ENCODE measurements at places on chromosomes 12 and 14.

- peaks cover 9% of the 10 kb centered on the region for H3K36me3 ChIP-seq
- H3K4me1 ChIP-seq, result peaks cover 35% of the 10 kb centered on the region
- no peak overlapping the region for H3K4me3 ChIP-seq
- DNase-seq, result no peak
- H3K27ac ChIP-seq, result no peak overlapping the region
- H3K27me3 ChIP-seq, result no peaks in the 10 kb centered on the region
Observed at GRCh38 chr14:90570461-90570860, 173.6 kb downstream of the CALM1 start.

DNA sequence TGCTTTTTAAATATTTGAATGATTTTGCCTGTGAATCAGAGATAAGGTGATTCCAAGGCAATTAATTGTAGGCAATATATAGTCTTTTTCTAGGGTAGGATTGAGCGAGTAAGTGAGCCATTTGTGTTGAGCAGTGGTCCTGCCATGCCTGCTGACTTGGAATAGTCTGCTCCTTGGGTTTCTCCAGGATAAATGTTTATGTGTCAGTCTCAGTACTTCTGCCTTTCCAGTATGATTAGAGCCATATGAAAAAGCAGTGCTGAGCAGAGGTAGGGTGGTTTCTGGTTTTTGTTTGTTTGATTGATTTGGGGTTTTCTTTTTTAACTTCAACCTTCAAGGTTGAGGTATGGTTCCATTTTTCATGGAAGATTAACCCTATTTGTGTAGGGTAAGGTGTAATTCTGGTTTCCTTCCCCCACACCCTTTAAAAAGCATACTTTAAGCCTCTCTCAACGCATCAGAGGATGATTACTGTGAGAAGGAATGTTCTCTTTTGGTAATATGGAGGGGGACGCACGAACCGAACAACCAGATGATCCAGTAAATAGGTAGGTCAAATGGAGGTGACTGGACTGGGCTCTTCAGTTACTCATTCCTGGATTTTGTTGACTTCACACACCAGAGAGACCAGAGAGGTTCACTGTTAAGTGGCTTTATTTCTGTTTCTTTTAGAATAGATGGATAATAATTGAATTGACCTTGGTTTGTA, 22.7 kb downstream of the FRMD6 start:
- H3K4me1 ChIP-seq, result peaks cover 49% of the 10 kb centered on the region
- H3K27me3 ChIP-seq, result no peaks in the 10 kb centered on the region
- H3K4me3 ChIP-seq, result no peak overlapping the region
- H3K36me3 ChIP-seq, result peaks cover 3% of the 10 kb centered on the region
- no peak for DNase-seq

- peaks cover 8% of the 10 kb centered on the region for H3K4me1 ChIP-seq
- no peak overlapping the region for H3K4me3 ChIP-seq
- peaks cover 100% of the 10 kb centered on the region for H3K36me3 ChIP-seq
- peaks cover 16% of the 10 kb centered on the region for H3K27me3 ChIP-seq
Observed at GRCh38 chr12:113162102-113163029, 12.8 kb downstream of the CFAP73 start.

DNA sequence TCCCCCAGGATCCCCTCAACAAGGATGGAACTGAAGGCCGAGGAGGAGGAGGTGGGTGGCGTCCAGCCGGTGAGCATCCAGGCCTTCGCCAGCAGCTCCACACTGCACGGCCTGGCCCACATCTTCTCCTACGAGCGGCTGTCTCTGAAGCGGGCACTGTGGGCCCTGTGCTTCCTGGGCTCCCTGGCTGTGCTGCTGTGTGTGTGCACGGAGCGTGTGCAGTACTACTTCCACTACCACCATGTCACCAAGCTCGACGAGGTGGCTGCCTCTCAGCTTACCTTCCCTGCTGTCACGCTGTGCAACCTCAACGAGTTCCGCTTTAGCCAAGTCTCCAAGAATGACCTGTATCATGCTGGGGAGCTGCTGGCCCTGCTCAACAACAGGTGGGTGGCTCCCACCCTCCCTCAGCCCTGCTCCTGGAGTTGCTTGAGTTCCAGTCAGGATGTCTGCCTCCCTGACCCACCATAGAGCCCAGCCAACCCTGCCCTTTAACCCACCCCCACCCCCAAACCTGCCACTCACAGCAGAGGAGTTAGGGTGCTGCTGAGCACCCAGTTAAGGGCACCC, 1.4 kb downstream of the ASIC1 start:
- DNase-seq, result no peak
- no peak overlapping the region for H3K4me3 ChIP-seq
- no peaks in the 10 kb centered on the region for H3K36me3 ChIP-seq
- H3K4me1 ChIP-seq, result peaks cover 22% of the 10 kb centered on the region
- no peak overlapping the region for H3K27ac ChIP-seq
- H3K27me3 ChIP-seq, result peaks cover 60% of the 10 kb centered on the region

DNA sequence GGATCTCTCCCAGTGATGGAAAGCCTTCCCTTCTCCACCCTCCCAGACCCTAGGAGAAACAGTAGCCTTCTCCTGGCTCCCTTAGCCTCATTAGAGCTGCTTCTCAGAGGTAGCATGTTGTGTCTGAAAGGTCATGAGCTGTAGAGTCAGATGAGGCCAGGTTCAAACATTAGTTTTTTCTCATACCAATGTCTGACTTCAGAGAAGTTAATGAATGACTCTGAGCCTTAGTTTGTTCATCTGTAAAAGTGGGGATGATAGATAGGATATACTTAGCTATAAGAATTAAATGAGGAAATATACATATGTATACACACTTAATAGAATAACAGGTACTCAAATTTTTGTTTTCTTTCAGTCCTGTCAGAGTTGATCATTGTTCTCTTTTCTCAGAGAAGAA, 523 bp downstream of the SLC6A13 start:
- H3K4me3 ChIP-seq, result no peak overlapping the region
- DNase-seq, result no peak
- peaks cover 18% of the 10 kb centered on the region for H3K27me3 ChIP-seq
- peaks cover 7% of the 10 kb centered on the region for H3K4me1 ChIP-seq
- no peaks in the 10 kb centered on the region for H3K36me3 ChIP-seq

GRCh38 chr14:20456971-20457370, 1.9 kb downstream of the APEX1 start:
- H3K27me3 ChIP-seq, result no peaks in the 10 kb centered on the region
- no peak overlapping the region for H3K4me3 ChIP-seq
- no peak for DNase-seq
- H3K27ac ChIP-seq, result no peak overlapping the region
- H3K4me1 ChIP-seq, result peaks cover 77% of the 10 kb centered on the region

DNA sequence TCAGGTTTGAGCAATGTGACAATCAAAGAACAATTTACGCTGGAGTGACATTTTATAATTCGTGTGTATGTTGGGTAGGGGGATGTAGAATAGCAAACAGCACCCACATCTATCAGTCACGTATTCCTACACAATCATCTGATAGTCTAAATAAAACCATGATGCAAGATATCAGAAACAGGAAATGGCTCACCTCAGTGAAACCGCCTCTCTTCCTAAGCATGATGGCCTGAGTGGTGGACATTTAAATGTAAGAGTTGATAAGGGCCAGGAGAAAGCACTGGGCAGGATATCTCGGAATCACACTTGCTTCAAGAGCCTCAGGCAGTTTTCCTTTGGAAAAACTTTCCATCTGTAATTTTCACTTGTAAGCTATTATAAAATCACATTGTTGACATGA, 128.2 kb downstream of the GRIP1 start:
- H3K36me3 ChIP-seq, result no peaks in the 10 kb centered on the region
- H3K27me3 ChIP-seq, result no peaks in the 10 kb centered on the region
- H3K4me1 ChIP-seq, result no peaks in the 10 kb centered on the region
- no peak overlapping the region for H3K4me3 ChIP-seq
- no peak overlapping the region for H3K27ac ChIP-seq

DNA sequence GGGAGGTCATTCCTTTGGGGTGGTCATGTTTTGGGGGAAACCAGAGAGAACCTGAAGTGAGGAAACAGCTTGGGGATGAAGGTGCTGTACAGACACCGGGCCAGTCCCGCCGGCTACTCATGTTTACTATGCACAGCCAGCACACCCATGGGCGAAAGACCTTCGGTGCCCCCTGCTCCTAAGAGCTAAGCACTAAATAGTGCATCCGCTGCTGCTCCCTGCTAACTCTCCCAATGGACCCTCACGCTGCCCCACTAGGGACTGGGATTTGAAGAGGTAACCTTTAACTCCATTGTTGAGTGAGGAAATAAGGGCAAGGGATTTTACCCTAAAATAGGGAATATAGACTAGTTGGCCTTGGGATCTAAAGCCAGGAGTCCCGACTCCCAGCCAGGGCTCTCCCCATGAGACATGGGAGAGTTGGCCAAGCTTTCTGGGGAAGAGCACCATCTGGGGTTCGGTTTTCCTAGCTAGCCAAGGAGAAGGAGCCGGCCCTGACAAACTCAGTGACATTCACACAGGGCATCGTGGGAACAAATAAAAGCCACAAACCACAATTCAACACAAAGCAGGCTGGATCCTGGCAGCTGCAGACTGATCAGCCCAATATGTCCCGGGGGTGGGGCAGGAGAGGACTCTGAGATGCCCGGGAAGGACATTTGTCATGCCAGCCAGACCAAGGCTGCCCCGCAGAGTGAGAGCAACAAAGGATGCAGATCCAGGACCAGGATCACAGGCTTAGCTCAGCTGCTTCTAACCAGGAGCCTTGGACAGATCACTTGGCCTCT, 91.7 kb downstream of the SINHCAF start:
- H3K27ac ChIP-seq, result no peak overlapping the region
- no peaks in the 10 kb centered on the region for H3K36me3 ChIP-seq
- DNase-seq, result no peak
- H3K27me3 ChIP-seq, result peaks cover 71% of the 10 kb centered on the region

GRCh38 chr12:29309320-29309902, 71.6 kb downstream of the ERGIC2 start:
- H3K4me1 ChIP-seq, result peaks cover 13% of the 10 kb centered on the region
- no peaks in the 10 kb centered on the region for H3K27me3 ChIP-seq
- H3K27ac ChIP-seq, result no peak overlapping the region
- DNase-seq, result no peak
- peaks cover 5% of the 10 kb centered on the region for H3K36me3 ChIP-seq

DNA sequence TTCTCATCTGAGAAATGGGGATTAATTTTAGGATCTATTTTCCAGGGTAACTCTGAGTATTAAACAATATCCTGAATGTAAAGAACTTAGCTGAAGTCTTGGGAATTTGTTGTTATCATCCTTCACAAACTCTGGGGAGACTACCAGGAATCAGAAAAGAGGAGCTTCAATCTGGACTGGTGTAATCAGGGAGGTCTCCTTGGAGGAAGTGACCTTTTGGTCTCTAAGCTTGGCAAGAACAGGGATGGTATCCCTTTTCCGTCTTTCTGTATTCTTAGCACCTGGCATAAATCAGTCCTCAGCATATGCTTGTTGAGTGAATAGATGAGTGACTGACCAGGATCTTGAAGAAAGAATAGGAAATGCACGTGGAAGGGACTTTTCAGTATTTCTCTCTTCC, 9.3 kb upstream of the RPH3A start:
- no peak overlapping the region for H3K4me3 ChIP-seq
- H3K4me1 ChIP-seq, result no peaks in the 10 kb centered on the region
- H3K36me3 ChIP-seq, result no peaks in the 10 kb centered on the region
- DNase-seq, result no peak
- peaks cover 66% of the 10 kb centered on the region for H3K27me3 ChIP-seq

GRCh38 chr12:111607239-111607638, 8.1 kb upstream of the ATXN2 start:
- H3K27ac ChIP-seq, result no peak overlapping the region
- no peaks in the 10 kb centered on the region for H3K36me3 ChIP-seq
- no peak overlapping the region for H3K4me3 ChIP-seq
- no peaks in the 10 kb centered on the region for H3K27me3 ChIP-seq
- H3K4me1 ChIP-seq, result no peaks in the 10 kb centered on the region
- no peak for DNase-seq

DNA sequence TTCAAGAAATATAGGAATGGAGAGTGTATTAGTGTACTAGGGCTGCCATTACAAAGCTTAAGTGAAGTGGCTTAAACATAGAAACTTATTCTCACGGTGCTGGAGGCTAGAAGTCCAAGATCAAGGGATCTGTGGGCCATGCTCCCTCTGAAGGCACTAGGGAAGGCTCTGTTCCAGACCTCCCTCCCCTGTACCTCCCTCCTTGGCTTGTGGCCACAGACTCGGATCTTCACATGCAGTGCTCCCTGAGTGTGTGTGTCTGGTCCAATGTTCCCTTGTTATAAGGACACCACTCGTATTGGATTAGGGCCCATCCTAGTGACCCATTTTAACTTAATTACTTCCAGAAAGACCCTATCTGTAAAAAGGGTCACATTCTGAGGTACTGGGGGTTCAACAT, 225.6 kb downstream of the VRK1 start:
- H3K27me3 ChIP-seq, result peaks cover 77% of the 10 kb centered on the region
- no peak overlapping the region for H3K27ac ChIP-seq
- no peak overlapping the region for H3K4me3 ChIP-seq
- DNase-seq, result no peak
- no peaks in the 10 kb centered on the region for H3K36me3 ChIP-seq
- no peaks in the 10 kb centered on the region for H3K4me1 ChIP-seq

DNA sequence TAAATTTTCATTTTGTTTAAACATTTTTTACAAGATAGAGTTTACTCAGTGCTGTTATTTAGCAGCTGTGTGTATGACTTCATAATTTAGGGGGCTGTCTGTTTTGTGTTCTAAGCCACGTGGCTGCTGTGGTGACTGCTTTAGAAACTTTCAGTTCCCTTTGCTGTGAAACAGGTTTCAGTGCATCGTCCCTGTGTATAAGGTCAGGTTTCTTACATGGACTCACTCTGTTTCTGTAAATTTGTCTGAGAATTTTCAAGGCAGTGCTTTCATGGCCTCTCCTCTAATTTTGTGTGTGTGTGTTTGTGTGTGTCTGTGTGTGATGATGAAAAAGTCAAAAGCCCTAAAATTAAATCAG, 32.4 kb downstream of the BICD1 start:
- peak overlapping the region; percentile 53 for H3K27ac ChIP-seq
- no peak for DNase-seq
- no peaks in the 10 kb centered on the region for H3K27me3 ChIP-seq
- peak overlapping the region; percentile 61 for H3K4me3 ChIP-seq
- peaks cover 8% of the 10 kb centered on the region for H3K4me1 ChIP-seq
- no peaks in the 10 kb centered on the region for H3K36me3 ChIP-seq

DNA sequence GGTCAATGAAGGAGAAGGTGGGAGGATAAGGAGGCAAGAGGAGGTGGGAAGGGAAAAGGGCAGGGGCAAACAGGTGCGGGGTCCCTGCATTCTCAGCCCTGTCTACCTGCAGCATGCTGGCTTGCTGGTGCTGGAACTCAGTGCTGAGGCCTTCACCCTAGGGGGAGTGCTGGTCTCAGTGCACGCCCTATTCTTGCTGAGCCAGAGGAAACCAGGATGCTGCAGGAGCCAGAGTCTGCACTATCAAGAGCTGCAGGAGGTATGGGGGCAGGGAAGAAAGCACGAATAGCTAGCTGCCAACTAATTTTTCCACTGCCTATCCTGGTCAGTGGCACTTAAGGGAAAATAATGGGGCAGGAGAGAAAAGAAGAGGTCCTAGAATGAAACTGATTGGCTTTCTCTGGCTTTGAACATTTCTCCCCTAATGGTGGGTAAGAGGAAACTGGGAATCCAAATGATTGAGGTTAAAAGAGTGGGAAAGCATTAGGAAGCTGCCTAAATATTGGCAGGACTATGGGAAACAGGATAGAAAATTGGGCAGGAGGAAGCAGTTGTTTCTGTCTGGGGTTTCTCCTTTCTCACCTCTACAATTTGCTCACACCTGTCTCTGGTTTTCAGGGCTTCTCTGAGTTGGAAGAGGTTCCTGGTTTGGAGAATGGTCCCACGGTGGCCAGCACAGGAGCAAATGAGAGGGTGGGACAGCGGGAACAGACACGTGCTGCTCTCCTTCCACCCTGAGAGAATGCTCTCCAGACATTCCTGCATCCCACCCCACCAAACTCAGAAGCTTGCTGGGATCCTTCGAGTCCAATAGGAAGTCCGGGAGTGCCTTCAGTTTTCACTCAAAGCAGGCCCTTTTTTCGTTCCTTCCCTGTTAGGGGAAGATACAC, 1.9 kb downstream of the TMEM253 start:
- peak overlapping the region; percentile 99 for H3K27ac ChIP-seq
- H3K4me3 ChIP-seq, result peak overlapping the region; percentile 88
- DNase-seq, result no peak
- peaks cover 60% of the 10 kb centered on the region for H3K4me1 ChIP-seq
- H3K36me3 ChIP-seq, result no peaks in the 10 kb centered on the region
